ENCODE measurements at places on chromosomes 1 and 21.

DNA sequence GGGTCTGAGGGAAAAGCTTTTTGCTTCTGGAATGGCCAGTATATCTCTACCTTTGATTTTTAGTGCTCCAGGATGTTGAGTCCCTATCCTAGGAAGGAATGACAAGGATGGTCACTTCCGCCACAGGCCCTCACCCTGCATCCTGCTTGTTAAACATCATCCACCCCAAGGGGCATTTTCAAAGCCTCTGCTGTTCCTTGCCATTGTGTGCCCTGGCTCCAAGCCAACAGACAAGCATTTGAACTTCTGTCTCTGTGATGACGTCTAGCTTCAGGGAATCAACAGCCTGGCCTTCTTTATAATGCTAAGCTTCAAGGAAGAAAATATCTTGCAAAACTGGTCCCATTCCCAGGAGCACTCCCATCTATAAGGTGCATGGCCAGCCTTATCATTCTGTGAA lies 12.3 kb upstream of the JAM2 start:
- DNase-seq: no peak

DNA sequence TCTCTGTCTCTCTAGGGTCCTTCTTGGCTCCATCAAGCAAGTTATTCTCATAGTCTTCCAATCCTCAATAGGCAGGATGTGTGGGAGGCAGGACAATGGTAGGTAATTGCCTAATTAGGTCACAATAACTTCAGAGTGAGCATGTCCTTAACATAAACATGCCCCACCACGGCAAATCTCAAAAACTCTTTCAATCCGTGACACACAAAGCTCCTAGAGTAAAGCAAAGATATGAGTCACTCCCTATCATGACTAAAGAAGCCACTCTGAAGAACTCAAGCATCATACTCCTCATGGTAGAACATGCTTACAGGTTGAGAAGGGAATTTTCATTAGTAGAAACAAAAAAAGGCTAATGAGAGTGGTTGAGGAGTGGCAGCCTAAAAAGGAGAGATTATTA lies 4.9 kb downstream of the HAO2 start:
- DNase-seq: no peak

GRCh38 chr1:39689214-39689613 lies 2.0 kb downstream of the HPCAL4 start:
- DNase-seq: no peak

GRCh38 chr1:246800756-246801155 lies 76.5 kb downstream of the SCCPDH start:
- DNase-seq: no peak

DNA sequence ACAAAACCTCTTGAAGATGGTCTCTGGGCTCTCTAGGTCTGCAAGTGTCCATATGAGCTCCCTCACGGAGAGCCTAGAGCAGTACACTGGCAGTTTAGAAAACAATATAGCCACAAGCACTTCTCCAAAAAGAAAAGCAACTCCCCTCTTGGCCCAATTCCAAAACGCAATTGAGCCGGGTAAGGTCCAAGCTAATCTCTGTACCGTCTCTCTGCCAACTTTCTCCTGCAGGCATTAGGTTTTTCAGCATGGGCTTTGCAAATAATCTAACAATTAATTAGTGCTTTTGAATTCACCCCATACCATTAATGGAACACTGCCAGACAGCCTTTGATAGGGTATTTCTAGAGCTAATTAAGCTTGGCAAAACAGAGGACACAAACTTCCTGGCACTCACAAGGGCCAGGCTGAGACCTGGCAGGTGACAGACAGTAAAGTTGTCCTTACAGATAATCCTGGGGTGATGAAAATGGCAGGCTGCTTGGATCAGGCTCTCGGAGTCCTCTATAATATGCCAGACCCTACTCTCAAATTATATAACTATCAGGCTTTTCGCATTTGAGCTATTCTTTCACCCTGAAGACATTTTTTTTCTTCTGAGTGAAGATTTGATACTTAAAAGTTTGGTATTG lies 39.8 kb downstream of the TGFBR3 start:
- DNase-seq: no peak

GRCh38 chr1:170071378-170071777 lies 3.1 kb downstream of the KIFAP3 start:
- DNase-seq: no peak

- no peak for DNase-seq
Measured at GRCh38 chr1:69739251-69739605, 171.5 kb downstream of the LRRC7 start.

DNA sequence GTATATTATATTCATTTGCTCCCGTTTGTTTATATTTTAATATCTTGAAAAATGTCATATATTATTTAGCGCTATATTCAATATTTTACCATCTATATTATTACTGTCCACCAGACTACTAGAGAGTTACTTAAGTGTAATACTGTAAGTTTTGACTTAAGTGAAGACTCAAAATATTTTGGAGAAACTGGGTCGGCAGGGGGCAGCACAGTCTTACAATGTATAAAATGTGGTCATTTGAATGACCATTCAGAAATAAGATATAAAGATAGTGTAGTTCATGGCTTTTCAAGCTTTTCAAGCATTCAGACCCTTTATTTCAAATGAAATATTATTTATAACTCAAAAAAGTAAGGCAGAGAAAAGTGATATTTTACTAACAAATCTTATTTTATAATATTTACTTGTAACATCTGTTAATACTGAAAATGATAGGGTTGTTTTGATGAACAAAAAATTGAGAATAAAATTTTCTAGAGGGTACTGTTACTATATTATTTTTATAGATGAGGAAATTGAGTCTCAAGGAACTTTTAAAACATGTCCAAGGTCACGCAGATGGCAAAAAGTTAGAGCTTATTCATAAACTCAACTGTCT lies 89.0 kb upstream of the SERTAD4 start:
- DNase-seq: no peak

- no peak for DNase-seq
Measured at GRCh38 chr1:203361945-203362719, 11.2 kb upstream of the FMOD start.

- no peak for DNase-seq
Measured at GRCh38 chr1:4422504-4423289, 231.7 kb upstream of the AJAP1 start.

DNA sequence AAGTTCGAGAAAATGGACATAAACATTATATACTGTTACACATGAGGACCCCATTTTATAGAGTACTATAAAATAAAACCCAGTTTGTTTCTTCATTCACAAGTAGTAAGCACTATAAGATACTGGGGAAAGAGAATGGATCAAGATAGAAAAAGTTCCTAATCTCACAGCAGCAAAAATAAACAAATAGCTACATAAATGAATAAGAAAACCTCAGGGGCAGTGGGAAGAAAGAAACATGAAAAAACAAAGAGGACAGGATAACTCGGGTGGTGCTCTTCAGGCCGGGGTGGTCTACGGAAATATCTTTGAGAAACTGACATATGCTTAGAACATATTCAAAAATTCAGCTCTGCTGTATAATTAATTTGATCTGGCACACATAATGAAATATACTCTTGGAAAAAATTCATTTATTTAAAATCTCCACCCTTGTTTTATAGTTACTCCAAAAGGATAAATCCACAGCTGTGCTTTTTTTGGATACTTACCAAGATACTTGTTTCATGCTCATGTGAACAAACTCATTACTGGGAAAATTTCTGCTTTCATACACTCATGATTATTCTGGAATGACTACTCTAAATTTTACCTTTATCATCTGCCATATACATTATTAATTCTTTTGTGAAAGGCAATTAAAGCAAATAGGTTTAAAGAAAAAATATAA lies 20.0 kb downstream of the CEP170 start:
- DNase-seq: no peak

GRCh38 chr1:47996406-47997226 lies 569 bp downstream of the TRABD2B start:
- DNase-seq: no peak

GRCh38 chr1:57549300-57549699 lies 125.4 kb upstream of the DAB1 start:
- no peak for DNase-seq

DNA sequence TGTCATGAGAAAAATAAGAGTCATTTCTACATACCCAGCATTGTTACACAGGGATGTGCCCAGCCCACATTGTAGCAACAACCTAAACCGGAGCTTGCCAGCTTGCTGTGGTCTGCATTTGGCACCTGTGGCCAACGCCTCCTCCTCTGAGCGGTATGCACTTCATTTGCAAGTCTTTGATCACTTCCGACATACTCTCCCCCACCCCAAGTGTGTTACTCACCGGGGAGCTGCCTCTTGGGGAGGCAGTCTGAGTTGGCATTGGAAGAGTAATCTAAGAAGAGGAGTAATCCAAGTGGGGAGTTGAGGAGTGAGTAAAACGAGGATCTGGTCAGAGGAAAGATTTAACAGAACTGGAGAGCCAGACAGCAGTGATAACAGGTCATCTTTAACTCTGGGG lies 3.8 kb downstream of the BCL9 start:
- no peak for DNase-seq

DNA sequence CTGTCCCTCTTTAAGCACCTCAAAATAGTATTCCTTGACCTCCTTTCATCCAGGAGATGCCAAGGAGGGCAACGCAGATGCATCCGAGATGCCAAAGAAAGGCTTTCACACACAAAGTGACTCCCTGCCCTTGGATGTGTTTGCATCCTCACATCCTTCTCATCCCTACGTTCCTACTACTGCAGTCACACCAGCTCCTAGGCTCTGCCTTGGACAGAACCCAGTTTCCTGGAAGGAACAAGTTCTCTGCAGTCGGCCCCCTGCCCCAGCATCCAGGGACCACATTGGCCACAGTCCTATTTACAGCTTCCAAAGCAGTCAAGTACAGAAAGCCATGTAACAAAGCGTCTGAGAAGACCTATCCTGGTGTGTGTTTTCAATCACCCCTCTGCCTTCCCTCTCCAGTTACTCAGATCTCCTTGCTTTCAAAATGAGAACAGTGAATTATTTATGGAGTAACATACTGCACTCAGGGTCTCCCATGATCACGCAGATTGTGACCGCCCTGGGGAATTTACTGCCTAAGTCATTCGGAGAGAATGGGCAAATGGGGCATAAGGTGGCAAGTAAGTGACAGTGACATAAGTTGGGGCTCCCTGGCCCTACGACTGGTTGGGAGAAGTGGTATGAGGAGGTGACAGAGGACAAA lies 21.8 kb upstream of the SRP9 start:
- no peak for DNase-seq

GRCh38 chr1:90476994-90477393 lies 240.1 kb downstream of the BARHL2 start:
- DNase-seq: no peak

DNA sequence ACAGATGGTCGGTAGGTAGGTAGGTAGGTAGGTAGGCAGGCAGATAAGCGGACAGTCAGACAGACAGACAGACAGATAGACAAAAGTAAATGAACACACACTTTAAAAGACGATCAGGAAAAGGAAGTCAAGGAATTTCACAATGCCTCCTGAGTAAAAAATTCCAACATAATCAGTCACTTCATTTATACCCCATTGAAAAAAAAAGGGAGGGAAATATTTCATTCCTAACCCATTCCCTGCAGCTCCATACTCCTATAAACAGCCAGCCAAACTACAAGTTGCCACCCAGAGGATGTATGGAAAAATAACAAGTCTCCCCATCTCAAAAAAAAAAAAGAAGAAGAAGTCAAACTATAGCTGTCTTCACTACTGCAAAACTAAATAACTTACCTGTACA lies 43.4 kb downstream of the ZZZ3 start:
- no peak for DNase-seq

- no peak for DNase-seq
Measured at GRCh38 chr1:206925106-206925736, 3.5 kb upstream of the FCMR start.

DNA sequence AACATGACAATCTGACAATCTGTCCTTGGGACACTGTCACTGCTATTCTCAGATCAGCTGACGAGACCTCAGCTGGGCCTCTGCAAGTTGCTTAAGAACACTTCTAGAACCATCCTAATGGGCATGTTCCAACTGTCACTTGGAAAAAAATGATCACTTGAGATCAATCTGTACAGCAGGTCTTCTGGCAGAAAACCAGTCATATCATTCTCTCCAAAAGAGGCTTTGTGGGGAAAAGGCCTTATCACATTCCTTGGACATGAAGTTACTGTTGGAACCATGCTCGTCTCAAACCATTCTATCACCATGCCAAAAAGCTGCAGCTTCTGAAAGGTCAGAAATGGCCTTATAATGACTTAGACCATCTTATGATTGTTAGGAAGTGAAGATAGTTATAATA lies 744.2 kb downstream of the USP25 start:
- no peak for DNase-seq

DNA sequence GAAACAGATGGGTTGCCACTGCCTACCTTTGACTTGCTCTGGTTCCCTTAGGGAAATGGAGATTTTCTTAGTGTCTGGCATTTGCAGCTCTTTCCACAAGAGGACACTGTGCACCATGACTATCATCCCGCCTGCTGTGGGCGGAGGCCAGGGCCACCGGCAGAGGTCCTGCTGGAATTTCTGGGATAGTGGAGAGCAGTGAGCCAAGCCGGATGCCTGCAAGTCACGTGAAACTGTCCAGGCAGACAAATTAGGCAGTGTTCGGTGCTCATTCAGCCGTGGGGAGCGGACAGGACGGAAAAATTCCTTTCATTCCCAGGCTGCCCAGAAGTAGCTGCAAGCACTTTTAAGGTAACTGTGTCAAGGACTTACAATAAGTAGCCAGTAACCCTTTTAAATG lies 43.4 kb downstream of the IGSF5 start:
- no peak for DNase-seq

GRCh38 chr21:31330144-31330483 lies 13.9 kb downstream of the TIAM1 start:
- no peak for DNase-seq

All from esophagus squamous epithelium (tissue), 5 donors.